CD4-positive, CD25-positive, alpha-beta regulatory T cell (primary cell): ENCODE measurements at places on chromosomes 3 and 15.

DNA sequence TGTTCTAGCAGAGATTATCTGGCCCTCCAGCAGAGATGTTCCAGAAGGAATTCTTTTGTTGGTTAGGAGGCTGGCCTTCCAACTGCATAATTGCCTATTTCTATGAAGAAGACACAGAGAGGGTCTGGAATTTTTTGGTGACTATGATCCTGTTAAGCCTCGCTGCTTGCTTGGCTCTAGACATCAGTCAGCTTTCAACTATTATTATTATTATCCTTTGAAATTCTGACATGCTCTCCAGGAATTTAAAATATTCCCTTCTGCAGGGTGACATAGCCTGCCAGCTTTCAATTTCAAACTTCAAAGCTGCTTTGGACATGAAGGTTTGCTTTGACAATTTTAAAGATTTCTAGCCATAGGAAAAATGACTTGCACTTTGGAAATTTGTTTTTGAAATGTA lies 26.3 kb upstream of the ZNF148 start:
- DNase-seq: no peak

DNA sequence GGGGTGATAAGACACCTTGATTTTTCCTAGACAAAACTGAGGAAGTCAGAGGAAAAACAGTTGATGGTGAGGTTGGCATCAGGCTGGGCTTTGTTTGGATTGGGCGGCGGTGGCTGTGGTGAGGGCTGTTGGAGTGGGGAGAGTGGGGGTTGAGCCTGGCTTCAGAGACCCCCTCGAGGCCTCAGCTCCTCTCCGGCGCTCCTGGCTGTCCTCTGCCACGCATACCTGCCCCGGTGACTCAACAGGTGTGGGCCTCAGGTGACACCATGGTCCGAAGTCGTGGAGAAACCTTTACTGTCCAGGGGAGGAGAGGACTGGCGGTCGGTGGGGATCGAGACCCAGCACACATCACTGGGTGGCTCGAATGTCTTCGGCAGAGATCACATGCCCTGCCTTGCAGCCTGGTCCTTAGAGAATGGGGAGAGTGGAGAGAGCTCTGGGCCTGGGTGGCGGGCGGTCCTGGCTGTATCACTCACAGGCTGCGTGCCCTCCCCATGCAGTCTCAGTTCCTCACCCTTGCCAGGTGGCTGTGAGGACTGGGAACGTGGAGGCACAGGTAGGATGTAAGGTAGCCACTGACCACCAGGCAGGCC lies 2.6 kb downstream of the APBA2 start:
- no peak for DNase-seq

DNA sequence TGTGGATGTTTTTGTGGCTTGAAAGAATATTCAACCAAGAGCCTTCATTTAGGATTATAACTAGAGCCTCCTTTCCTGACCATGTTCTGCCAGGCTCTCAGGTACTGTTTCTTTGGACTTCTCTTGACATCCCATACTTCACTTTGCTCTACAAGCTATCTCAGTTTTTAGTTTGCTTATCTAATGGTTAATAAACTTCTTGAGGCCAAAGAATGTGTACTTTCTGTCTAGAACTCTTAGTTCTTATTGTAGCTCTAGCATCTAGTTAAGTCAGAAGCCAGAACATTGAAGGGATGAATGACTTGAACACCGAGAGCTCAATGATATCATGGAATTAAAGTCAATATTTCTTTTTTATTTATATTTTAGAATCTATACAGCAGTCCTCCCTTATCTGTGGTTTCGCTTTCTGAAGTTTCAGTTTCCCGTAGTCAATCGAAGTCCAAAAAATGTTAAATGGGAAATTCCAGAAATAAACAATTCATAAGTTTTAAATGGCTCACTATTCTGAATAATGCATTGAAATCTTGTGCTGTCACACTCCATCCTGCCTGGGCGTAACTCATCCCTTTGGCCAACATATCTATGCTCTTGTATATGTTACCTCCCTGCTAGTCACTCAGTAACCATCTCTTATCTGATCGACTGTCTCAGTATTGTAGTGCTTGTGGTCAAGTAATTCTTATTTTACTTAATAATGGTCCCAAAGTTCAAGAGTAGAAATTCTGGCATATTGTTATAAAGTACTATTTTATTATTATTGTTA lies 368.6 kb upstream of the RBMS3 start:
- no peak for DNase-seq

GRCh38 chr3:4680227-4680691 lies 187.1 kb downstream of the ITPR1 start:
- no peak for DNase-seq

DNA sequence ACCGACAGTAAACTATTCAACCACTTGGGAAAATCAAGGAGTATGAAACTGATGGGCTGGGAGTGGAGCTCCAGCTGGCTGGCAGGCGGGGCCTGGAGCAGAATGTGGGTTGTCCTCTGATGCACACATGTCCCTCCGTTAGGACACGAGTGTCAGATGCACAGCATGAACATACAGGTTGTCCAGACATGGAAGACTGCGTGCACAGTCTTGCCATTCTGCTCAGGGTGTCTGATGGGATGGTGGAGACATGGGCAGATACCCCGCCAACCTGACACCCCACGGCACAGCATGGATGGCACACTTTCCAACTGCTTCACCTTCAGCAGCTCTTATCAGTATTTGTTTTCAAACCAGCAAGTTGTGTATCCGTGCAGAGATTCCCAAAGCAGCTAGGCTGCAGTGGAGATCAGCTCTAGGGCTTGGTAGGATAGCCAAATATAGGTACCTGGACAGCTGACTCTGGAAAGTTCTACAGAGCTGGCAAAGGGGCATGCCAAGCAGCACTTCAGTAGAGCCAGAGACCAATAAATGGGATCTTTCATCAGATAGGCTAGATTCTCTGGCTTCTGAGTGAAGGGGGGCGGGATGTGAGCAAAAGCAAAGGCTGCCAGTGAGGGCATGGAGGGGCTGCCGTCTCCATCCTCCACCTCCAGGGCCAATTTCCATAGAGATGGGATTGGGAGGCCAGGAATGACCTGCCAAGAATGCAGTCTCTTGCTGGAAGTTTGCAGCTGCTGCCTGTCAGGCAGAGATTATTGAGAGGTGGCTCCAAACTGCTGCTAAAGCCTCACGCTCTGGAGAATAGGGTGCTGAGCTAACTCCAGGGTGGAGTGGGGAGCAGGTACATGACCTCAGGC lies 47.2 kb upstream of the KY start:
- no peak for DNase-seq

- peak; percentile 10 for DNase-seq
These were observed 2.1 kb downstream of the SEMA7A start for GRCh38 chr15:74431645-74432044.

DNA sequence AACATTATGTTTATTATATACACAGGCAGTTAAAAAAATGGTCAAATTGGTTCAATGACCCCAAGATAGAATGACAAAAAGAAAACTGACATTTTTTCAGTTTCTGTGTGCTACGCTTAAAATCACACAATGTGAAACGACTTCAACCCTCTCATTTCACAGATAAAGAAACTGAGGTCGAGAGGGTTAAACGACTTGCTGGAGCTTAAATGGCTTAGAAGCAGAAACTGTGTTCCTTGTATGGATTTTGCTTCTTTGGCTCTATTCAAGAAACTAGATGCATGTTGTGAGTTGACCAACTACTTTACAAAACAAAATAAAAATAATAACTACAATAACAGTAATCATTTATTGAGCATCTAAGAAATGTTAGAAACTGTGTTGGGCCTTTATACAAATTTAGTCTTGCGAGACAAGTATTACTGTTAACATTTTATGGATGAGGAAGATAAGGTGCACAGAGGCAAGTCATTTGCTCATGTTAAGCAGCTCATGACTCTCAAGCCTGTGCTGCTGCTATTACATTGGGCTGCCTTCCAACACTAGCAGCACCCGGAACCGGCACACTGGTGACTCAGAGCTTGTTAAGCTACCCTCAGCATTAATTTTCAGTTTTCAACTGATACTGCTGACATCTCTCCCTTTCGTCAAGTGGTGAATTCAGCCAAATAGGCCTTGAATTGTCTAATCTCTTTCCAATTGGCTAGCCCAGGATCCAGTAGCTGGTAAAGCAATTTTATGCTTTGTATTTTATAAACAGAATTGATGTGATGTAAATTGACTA lies 487.6 kb downstream of the NAALADL2 start:
- DNase-seq: no peak

DNA sequence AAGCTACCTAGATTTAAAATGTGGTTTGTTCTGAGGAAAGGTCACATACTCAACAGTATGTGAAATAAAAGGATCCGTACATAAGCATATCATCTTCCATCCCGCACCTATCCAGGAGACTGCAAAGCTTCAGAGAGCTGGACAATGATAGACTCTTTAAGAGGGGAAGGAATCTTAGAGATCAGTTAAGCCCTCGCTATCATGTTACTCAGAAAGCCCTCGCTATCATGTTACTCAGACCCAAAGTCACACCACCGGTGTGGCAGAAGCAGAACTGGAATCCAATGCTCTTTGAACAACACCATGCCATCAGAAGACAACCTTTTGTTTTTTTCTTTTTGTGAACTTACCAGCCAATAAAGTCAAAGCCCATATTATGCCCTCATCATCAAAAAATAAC lies 5.8 kb downstream of the ANO10 start:
- DNase-seq: no peak

DNA sequence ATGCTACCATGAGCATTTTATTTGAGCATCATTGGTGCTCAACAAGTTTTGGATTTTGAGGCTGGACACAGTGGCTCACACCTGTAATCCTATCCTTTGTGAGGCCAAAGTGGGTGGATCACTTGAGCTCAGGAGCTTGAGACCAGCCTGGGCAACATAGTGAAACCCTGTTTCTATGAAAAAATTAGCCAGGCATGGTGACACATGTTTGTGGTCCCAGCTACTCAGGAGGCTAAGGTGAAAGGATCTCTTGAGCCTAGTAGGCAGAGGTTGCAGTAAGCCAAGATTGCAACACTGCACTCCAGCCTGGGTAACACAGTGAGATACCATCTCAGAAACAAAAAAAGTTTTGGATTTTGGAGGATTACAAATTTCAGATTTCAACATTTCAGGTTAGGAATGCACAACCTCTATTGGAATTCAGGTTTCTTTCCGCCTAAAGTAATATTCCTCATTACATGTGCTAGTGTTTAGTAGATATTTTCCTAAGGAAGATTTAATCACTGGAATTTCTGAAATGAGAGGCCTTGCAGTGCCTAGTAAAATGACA lies 27.6 kb downstream of the CNOT10 start:
- no peak for DNase-seq

GRCh38 chr3:134306320-134306719 lies 55.7 kb upstream of the RYK start:
- DNase-seq: no peak

- no peak for DNase-seq
These were observed 7.3 kb downstream of the ACOX2 start for GRCh38 chr3:58529516-58530353.

DNA sequence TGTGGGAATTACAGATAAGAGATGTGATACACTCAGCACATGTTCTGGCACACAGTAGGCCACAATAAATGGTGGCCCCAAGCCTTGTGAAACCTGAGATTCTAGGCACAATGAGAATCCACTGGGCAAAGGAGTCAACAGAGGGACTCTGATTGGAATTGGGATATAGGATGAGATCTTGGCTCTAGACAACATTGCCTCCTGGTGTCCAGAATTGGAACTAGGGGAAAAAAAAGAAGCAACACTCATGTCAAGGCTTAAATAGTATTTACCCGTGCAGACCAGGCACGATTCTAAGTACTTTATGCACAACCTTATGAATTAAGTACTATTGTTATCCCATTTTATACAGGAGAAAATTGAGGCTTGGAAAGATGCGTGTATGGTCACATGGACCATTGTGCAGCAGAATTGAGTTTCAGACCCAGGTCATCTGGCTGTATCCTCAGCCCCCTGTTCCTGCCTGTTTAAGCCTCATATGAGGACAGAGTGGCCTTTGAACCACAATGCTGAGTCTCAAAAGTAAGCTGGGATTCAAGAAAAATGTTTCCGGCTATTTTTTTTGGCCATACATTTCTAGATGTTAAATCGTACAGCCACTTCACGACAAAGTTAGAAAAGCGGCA lies 124.8 kb downstream of the SV2B start:
- DNase-seq: no peak

GRCh38 chr3:63232764-63233396 lies 45.2 kb upstream of the SYNPR start:
- no peak for DNase-seq

GRCh38 chr3:52444860-52445793 lies at the start of gene SEMA3G:
Gene SEMA3G, minus strand, starts transcription at chr3:52445103. Its CDS starts 76 bp downstream, at chr3:52445027.
- DNase-seq: peak; percentile 89
